ENCODE measurements at places on chromosomes 7 and 10.

- no peak for DNase-seq
- no peaks in the 10 kb centered on the region for H3K4me1 ChIP-seq
- no peak overlapping the region for H3K4me3 ChIP-seq
- H3K27me3 ChIP-seq = no peaks in the 10 kb centered on the region
Observed at GRCh38 chr10:35056686-35057085, 33.5 kb downstream of the CUL2 start.

- no peak overlapping the region for H3K4me3 ChIP-seq
- H3K36me3 ChIP-seq = no peaks in the 10 kb centered on the region
- no peak for DNase-seq
Observed at GRCh38 chr7:116876664-116877442, 14.5 kb downstream of the CAPZA2 start.

- no peak for DNase-seq
- H3K4me3 ChIP-seq = no peak overlapping the region
- no peaks in the 10 kb centered on the region for H3K27me3 ChIP-seq
- H3K4me1 ChIP-seq = peaks cover 1% of the 10 kb centered on the region
- H3K36me3 ChIP-seq = no peaks in the 10 kb centered on the region
Observed at GRCh38 chr10:70699063-70699658, 26.9 kb downstream of the ADAMTS14 start.

- DNase-seq = no peak
- H3K4me1 ChIP-seq = no peaks in the 10 kb centered on the region
- no peaks in the 10 kb centered on the region for H3K27me3 ChIP-seq
- H3K4me3 ChIP-seq = no peak overlapping the region
Observed at GRCh38 chr7:86660950-86661462, 17.3 kb downstream of the GRM3 start.

GRCh38 chr7:42151309-42151708 lies 85.7 kb downstream of the GLI3 start:
- DNase-seq = no peak
- no peak overlapping the region for H3K4me3 ChIP-seq
- H3K36me3 ChIP-seq = no peaks in the 10 kb centered on the region
- no peak overlapping the region for H3K27ac ChIP-seq

DNA sequence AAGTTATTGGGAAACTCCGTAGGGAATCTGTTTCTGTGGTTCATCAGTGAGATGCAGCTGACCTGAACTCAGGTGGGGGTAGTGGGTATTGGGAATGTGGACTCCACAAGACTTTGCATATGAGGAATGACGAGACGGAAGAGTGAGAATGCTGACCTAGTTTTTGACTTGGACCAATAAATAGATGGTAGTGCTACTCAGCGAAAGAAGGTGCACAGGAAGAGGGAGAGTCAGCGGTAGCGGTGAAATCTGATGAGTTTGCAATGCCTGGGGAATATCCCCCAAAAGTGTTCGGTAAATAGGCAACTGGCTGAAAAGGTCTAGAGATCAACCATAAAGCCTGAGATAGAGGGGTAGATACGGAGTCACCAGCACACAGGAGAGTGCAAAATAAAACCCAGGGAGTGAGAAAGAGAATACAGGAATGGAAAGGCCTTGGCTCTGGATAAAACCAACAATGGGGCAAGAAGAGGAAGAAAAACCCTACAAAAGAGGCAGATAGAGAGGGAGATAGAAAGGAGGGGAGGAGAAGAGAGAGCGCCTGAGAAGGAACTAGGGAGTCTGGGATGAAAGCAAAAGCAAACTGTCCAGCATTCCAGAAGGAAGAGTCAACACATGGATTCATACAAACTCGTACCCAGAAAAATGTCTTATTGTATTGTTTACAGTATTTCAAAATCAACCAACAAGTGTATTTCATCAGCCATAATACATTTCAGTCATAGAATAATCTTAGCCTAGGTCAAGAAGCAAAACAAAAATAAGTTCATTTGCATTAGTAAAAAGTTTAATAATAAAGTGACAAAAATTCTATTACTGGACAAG lies 5.4 kb downstream of the ARHGAP21 start:
- H3K4me3 ChIP-seq = no peak overlapping the region
- DNase-seq = no peak
- H3K27ac ChIP-seq = no peak overlapping the region
- peaks cover 8% of the 10 kb centered on the region for H3K27me3 ChIP-seq
- peaks cover 9% of the 10 kb centered on the region for H3K4me1 ChIP-seq
- no peaks in the 10 kb centered on the region for H3K36me3 ChIP-seq

- 0 out of 2 replicates have a peak, but pooled peaks cover 1% of the 10 kb centered on the region for H3K27me3 ChIP-seq
- DNase-seq = no peak
- no peaks in the 10 kb centered on the region for H3K4me1 ChIP-seq
- H3K36me3 ChIP-seq = no peaks in the 10 kb centered on the region
- no peak overlapping the region for H3K4me3 ChIP-seq
Observed at GRCh38 chr10:36676756-36677430, 448.5 kb upstream of the ANKRD30A start.

- no peaks in the 10 kb centered on the region for H3K27me3 ChIP-seq
- no peaks in the 10 kb centered on the region for H3K4me1 ChIP-seq
- no peak overlapping the region for H3K4me3 ChIP-seq
- H3K36me3 ChIP-seq = no peaks in the 10 kb centered on the region
- DNase-seq = no peak
Observed at GRCh38 chr7:28246921-28247461, 66.4 kb upstream of the JAZF1 start.

GRCh38 chr7:143906895-143907294 lies 4.9 kb upstream of the TCAF1 start:
- DNase-seq = no peak
- no peak overlapping the region for H3K4me3 ChIP-seq
- H3K36me3 ChIP-seq = no peaks in the 10 kb centered on the region

GRCh38 chr7:158809596-158809995 lies 19.7 kb downstream of the ESYT2 start:
- no peaks in the 10 kb centered on the region for H3K36me3 ChIP-seq
- no peak overlapping the region for H3K4me3 ChIP-seq
- DNase-seq = no peak
- no peaks in the 10 kb centered on the region for H3K4me1 ChIP-seq
- no peaks in the 10 kb centered on the region for H3K27me3 ChIP-seq

- H3K36me3 ChIP-seq = no peaks in the 10 kb centered on the region
- H3K4me3 ChIP-seq = no peak overlapping the region
- H3K4me1 ChIP-seq = no peaks in the 10 kb centered on the region
- no peak for DNase-seq
- no peak overlapping the region for H3K27ac ChIP-seq
Observed at GRCh38 chr10:31464552-31464951, 145.5 kb downstream of the ZEB1 start.

DNA sequence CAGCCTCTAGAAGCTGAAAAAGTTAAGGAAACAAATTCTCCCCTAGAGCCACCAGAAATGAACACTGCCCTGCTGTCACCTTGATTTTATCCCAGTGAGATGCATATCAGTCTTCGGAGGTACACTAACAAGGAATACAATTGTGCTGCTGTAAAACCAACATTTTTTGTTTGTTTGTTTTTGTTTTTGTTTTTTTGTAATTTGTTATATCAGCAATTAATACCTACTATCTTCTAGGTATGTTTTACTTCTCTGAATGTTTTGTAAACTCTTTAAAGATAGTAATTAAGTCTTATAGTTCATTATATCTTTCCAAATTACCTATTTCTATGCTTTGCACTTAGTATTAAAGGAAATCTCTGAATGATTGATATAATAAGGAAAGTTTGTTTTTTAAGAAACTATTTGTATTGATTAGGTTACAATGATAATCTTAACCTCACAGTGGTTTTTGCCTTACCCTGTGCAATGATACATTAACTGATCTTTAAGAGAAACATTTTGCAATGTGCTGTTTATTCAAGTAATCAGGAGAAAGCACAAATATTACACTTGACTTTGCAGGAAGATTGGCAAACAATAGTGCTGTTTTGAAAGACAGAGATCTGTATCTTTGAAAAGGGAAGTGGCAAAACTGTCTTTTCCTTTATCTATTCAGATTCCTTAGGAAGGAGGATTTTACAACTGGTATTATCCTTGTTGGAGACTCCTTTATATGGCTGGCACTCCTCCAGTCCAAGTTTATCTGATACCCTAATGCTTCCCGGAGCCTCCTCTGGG lies 11.3 kb upstream of the HGF start:
- H3K36me3 ChIP-seq = no peaks in the 10 kb centered on the region
- H3K4me1 ChIP-seq = no peaks in the 10 kb centered on the region
- DNase-seq = no peak
- no peak overlapping the region for H3K27ac ChIP-seq
- H3K4me3 ChIP-seq = no peak overlapping the region
- no peaks in the 10 kb centered on the region for H3K27me3 ChIP-seq

- no peak for DNase-seq
- no peaks in the 10 kb centered on the region for H3K36me3 ChIP-seq
- no peaks in the 10 kb centered on the region for H3K27me3 ChIP-seq
- no peaks in the 10 kb centered on the region for H3K4me1 ChIP-seq
- H3K27ac ChIP-seq = no peak overlapping the region
Observed at GRCh38 chr10:5259952-5260578, 63.4 kb downstream of the AKR1C4 start.

DNA sequence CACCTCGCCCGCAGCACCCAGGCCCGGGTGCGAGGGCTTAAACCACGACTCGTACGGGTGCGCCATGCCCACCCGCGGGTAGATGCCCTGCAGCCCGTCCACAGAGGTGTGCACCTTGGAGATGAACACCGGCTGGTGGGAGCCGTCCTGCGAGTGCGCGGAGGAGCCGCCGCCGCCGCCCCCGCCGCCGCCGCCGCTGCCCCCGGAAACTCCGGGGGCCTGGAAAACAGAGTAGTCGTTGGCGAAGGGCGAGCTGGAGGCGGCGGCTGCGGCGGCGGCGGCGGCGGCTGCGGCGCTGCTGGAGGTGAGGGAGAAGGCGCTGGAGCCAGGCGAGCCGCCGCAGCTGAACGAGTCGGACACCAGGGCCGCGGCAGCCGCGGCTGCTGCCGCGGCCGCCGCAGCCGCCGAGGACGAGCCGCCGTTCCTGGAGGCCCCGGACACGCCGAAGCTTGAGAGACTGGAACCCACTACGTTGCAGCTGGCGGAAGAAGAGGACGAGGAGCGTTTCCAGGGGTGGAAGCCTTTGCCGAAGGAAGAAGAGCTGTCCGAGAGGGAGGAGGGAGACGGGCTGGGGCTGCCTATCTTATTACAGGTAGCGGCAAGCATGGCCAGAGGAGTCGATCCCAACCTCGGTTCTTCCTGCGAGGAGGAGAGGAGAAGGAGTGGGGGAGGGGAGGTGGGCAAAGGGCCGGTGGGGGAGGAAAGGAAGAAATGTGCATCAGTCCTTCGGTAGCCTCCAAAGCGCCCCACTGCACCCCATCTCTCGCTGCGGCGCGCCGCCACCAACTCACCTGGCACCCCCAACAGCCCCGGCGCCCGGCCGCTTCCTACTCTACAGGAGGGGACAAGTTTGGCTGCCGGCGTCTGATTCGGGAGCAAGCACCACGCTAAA lies 1.3 kb downstream of the SP8 start:
- H3K27me3 ChIP-seq = peaks cover 11% of the 10 kb centered on the region

GRCh38 chr7:46352004-46352954 lies 431.2 kb upstream of the IGFBP3 start:
- H3K36me3 ChIP-seq = no peaks in the 10 kb centered on the region
- H3K4me3 ChIP-seq = no peak overlapping the region
- peak; percentile 47 for DNase-seq
- H3K27ac ChIP-seq = no peak overlapping the region
- H3K27me3 ChIP-seq = no peaks in the 10 kb centered on the region
- no peaks in the 10 kb centered on the region for H3K4me1 ChIP-seq

- H3K27ac ChIP-seq = no peak overlapping the region
- no peaks in the 10 kb centered on the region for H3K27me3 ChIP-seq
- H3K36me3 ChIP-seq = no peaks in the 10 kb centered on the region
- no peak overlapping the region for H3K4me3 ChIP-seq
- H3K4me1 ChIP-seq = no peaks in the 10 kb centered on the region
Observed at GRCh38 chr7:14497390-14497789, 405.2 kb downstream of the DGKB start.

GRCh38 chr7:68041554-68041953 lies 1044.9 kb downstream of the TYW1 start:
- no peak overlapping the region for H3K4me3 ChIP-seq
- H3K27me3 ChIP-seq = no peaks in the 10 kb centered on the region
- no peaks in the 10 kb centered on the region for H3K4me1 ChIP-seq

DNA sequence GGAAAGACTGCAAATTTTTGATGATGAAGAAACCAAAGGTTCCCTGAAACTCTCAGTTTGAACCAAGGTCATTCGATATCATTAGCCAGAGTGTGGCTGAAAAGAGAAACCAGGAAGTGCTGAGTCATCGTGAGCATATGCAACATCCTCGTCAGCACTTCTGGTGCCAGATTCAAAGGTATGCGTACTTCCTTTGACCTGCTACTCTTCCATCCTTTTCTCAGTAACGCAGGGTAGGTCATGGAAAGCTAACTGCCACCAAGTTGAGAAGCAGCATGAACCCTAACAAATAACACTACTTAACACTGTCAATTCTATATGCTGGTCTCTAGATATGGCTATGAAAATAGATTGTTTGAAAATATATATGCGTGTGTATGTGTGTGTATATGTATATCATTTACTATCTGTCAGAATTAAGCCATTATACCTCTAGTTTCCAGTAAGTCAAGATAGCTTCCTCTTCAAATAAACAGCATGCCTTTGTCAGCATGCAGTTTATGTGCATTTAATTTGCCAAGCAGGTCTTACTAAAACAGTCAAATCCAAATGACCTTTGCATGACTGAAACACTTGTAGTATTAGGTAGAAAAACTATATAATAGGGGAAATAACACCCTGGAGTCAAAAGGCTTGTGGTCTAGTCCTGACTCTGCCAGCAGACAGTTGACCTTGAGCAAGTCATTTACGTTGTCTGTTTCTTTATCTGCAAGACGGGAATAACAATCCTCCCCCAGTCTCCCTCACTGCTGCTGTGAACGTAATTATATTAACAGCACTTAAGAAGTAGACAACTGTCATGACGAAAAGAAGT lies 26.4 kb downstream of the CDK6 start:
- no peak for DNase-seq
- H3K4me1 ChIP-seq = peaks cover 5% of the 10 kb centered on the region
- H3K4me3 ChIP-seq = no peak overlapping the region
- no peak overlapping the region for H3K27ac ChIP-seq
- no peaks in the 10 kb centered on the region for H3K36me3 ChIP-seq

DNA sequence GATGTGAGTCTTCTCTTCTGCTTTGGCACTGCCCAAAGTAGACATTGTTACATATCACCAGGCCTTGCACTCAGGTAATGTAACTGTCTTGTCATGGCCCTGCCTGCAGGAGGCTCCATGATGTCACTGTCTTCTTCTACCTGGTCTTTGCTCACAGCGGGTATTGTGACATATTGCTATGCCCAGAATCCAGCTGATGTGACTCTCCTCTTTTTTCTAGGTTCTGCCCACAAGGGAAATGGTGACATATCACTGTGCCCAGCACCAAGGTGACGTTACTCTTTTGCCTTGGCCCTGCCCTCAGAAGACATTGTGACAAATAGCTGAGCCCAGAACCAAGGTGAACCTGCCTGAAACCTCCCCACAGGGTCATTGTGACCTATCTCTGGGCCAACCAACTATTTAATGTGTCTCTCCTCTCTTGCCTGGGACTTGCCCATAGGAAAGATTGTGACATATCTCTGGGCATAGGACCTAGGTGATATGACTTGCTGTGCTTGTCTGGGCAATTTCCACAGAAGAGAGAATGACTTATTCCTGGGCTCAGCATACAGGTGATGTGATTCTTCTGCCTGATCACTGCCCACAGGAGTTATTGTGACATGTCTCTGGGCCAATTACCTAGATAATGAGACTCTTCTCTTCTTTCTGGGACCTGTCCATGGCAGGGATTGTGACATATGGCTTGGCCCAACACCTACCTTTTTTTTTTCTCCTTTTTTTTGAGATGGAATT lies 26.5 kb upstream of the ZNF107 start:
- H3K36me3 ChIP-seq = no peaks in the 10 kb centered on the region
- H3K4me1 ChIP-seq = no peaks in the 10 kb centered on the region
- no peak for DNase-seq
- H3K27me3 ChIP-seq = no peaks in the 10 kb centered on the region
- no peak overlapping the region for H3K4me3 ChIP-seq

All from iPS DF 6.9 (cell line).